ENCODE measurements at places on chromosomes 3 and 15.

DNA sequence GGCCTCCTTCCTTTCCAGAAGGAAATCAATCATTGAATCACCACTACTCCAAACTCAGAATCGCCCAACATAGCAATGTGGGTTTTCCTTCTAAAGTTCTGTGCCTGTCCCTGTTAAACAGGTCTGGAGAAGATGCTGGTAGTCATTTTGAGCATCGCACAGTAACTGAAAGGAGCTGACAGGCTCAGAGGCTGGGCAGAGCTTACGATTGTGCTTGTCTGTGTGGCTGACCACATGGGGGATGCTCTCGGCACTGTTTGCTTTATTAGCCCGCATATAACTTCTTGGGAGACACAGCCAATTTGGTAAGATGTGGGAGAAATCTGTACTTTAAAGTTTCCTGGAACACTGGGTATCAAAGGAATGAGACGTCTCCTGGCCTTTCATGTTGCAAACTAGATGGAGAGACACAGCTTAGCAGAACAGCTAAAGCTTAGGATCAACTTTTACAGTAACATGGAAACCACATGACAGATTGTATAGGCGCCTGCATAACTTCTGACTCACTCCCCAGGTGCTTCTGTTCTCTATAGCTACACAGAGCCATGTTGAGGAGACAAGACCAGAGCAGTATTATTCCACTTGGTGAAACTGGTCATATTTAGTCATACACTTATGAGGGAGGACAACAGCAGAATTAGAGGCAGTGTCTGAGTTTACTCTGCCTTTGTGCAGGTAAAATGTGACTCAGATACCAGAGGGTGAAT, 374.1 kb downstream of the RORA start:
- no peak for DNase-seq

GRCh38 chr15:40696228-40696627, 1.3 kb downstream of the RAD51 start:
- DNase-seq, result no peak

DNA sequence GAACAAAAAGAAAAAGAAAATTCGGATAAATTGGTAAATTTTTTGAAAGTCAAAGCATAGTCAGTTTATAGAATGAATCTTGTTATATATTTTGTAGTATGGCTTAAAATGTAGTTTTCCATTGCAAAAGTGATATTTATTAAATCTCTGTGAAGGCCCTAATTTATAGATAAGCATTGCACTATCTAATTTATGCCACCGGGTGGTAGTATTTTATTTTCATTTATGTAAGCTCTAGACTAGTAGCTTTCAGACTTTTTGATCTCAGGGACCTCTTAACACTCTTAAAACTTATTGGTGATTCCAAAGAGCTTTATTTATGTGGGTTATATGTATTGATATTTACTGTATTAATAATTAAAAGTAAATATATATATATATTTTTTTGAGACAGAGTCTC, 133.9 kb upstream of the LRRFIP2 start:
- peak; percentile 21 for DNase-seq

GRCh38 chr15:92892201-92892555, 7.9 kb upstream of the CHD2 start:
- DNase-seq, result no peak

DNA sequence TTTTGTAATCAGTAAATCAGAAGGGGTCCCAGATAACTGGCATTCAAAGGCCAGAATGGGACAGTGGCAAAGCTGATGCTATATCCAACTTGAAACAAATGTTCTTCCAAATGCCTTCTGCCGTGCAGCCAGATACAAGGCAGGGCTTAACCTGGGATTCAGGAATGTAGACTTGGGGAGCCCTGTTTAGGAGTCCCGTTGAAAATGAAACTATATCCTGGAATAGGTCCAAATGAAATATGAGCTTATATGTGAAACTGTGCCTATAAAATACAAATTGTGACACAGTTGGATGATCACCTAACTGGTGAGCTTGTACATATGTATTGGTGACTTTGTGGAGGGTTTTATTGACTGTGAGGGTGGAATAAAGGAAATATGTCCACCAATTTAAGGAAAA, 28.7 kb downstream of the FRMD4B start:
- DNase-seq, result no peak

DNA sequence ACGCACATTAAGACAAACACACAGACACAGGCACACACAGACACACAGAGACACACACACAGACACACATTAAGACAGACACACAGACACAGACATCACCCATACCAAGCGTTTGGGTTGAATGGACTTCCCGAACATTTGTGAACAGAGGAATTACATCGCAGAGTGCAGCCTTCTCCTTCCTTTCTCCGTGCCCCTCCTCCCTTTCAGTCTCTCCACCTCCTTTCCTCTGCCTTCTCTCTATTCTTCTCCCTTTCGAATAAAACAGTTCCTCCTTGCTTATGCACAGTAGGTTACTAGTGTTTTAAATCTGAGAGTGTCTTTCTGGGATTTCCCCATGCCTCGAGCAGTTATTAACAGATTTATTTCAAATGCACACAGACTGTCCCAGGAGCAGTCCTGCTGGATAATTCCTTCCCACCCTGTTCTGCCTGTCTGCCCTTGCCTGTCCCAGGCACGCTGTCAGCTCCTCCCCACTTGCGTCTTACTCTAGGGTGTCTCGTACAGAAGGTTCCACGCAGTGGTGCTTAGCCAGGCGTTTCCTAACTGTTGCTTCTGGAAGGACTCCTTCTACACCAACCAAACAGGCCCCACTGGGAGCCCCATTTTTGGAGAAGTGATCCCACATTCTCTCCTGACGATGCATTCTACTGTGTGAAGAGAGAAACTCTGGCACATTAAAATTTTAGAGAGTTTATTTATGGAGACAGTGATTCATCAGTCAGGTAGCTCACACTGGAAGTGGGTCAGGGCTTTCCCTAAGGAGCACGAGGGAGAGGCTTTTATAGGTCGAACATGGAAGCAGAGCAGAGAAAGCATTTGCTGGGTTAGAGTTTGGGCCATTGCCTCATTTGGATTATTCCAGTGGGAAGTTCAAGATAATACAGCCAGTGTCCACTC, 163.8 kb downstream of the SV2B start:
- peak; percentile 64 for DNase-seq

DNA sequence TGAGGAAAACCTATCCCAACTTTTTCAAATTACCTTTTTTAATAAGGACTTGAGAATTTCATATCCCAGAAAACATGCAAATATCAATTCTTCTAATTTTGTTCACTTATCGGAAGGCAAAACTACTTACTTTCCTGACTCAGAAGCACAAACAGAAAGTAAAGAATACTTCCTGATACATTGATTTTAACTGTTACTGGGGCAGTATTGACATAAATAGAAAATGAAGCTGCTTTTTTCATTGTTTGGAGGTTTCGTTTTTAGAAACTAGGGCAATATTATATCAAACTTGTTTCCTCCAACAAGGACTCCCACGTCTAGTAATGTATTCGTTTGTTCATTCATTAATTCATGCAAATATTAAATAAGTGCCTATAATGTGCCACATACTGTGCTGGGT, 19.1 kb downstream of the PAQR9 start:
- no peak for DNase-seq

DNA sequence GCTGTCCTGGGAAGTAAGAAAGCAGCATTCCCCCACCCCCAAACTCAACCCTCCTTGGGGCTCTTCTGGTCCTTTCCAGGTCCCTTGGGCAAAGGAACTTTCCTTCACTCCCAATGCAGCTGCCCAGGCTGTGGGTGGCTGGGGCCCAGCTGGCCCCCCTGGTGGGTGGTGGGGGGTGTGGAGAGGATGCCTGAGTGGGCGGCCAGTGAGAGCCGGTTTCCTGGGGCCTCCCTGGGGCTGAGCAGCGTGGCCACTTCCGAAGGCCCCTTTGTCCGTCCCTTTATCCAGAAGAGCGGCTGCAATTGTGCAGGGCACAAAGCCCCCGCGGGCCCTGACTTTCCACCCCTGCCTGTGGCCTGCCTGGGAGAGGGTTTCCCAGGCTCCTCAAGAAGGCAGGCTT, 61.0 kb downstream of the RHCG start:
- DNase-seq, result no peak

- no peak for DNase-seq
These were observed 177.0 kb downstream of the PDCD6IP start for GRCh38 chr3:33975463-33975862.

DNA sequence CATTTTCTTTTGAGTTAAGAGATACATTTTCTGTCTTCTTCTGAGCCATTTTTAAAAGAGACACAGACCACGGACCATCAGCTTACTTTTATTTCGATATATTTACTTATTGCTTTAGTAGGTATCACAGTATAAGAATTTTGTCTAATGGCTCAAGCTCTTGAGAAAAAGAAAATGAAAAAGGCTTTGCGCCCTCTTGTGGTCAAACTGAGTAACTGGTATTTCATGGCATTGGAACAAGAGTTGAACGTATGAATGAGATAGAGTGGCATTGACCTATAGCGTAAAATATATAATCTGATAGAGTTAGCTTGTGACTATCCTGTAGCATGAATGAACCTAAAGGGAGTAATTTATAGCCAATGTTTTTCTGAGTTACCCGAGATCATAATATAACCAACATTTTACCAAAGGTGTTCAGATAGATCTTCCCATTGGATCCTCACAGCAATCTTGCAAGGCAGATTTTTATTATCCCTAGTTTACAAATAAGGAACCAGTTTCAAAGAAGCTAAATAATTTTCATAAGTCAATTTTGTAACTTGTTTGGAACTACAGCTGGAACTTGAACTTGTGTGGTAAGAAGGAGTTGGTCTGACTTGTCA, 154.6 kb downstream of the POLR2M start:
- peak; percentile 56 for DNase-seq

DNA sequence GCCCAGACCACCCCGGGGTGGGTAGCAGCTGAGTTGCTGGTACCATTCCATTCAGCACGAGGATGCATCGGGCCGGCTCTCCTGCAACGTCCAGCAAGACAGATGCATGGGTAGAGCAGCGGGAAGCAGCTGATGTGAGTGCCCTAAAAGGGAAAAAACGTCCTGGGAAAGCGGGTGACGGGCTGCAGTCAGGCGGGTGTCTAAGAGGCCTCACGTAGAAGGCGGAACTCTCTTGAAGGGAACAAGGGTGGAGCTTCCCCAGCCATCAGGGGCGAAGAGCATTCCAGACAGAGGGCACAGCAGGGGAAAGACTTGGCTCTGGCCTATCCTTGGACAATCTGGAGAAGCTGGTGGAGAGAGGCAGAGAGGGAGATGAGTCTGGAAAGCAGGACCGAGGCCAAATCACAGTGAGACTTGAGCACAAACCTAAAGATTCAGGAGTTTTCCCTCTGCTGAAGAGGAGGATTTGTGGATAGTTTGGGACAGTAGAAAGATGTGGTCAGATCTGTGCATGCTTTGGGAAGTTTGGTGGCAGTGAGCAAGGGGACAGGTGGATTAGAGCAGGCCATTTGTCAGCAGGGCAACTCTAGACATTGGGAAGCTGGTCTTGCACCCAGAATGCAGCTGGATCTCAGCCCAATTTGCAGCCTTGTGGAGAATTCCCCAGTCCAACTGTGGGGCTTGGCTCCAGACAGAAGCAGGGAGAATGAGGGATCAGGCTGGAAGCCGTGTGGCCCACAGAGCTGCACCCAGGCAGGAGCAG, 70.7 kb downstream of the SEMA5B start:
- DNase-seq, result no peak

GRCh38 chr3:42582474-42583070, 805 bp upstream of the SEC22C start:
- no peak for DNase-seq

DNA sequence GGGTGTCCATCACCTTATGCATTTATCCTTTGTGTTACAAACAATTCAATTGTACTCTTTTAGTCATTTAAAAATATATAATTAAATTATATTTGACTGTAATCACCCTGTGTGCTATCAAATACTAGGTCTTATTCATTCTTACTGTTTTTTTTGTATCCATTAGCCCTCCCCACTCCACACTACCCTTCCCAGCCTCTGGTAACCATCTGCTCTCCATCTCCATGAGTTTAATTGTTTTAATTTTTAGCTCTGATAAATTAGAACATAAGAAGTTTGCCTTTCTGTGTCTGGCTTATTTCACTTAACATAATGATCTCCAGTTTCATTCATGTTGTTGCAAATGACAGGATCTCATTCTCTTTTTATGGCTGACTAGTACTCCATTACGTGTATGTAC, 16.8 kb downstream of the C3orf20 start:
- no peak for DNase-seq

DNA sequence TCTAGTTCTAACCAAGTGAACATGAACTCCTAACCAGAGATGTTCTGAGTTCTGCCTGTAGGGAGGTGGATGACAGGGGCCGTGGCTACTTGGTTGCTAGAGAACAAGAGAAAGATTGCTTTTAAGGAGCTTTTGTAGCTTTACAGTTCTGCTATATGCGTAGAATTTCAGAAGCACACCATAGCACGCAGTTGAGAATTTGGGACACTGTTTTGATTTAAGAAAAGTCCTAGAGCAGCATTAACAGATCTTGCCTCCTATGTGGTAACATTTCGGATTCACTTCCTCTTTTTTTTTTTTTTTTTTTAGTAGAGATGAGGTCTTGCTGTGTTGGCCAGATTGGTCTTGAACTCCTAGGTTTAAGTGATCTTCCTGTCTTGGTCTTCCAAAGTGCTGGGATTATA, 181.7 kb downstream of the TCF12 start:
- DNase-seq, result peak; percentile 61

DNA sequence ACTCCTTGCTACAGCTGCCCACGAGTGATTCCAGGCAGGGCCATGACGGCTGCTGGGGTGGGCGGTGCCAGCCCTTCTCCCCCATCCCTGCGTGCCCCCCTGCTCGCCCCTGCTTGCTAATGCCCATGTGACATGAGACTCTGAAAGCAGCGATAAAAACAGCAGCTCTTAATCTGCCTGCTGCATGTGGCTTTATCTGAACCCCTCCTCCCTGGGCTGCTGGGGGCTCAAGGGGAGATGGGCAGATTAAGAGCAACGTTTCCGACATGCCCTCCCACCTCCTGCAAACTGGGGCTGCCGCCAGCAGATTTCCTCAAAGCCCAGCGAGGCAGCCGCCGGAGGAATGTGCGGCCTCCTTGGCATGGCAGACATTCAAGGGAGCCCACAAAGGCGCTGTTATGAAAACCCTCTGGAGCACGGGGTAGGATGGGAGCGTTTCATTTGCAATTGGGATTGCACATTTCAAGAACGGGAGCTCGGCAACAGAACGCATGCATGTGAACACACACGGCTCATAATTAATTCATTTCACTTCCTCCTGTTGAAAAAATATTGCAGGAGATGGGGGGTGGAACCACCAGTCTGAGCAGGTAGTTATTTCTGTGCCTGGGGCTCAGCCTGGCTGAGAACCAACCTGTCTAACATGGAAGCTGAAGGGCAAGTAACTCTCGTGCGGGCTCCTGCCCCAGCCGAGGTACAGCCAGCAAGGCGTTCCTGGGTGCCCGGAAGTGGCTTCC, 504.2 kb upstream of the PROK2 start:
- DNase-seq, result peak; percentile 85

GRCh38 chr15:45022871-45023658, at the start of gene SORD:
TSS of gene SORD (plus strand) at chr15:45023195. CDS start at chr15:45023284, 89 bp downstream.
- DNase-seq, result peak; percentile 90

GRCh38 chr3:30122359-30122758, 484.0 kb upstream of the TGFBR2 start:
- peak; percentile 58 for DNase-seq

- no peak for DNase-seq
These were observed 41.0 kb downstream of the EPHB3 start for GRCh38 chr3:184602372-184603150.
